ENCODE measurements at places on chromosomes 16 and 17.

DNA sequence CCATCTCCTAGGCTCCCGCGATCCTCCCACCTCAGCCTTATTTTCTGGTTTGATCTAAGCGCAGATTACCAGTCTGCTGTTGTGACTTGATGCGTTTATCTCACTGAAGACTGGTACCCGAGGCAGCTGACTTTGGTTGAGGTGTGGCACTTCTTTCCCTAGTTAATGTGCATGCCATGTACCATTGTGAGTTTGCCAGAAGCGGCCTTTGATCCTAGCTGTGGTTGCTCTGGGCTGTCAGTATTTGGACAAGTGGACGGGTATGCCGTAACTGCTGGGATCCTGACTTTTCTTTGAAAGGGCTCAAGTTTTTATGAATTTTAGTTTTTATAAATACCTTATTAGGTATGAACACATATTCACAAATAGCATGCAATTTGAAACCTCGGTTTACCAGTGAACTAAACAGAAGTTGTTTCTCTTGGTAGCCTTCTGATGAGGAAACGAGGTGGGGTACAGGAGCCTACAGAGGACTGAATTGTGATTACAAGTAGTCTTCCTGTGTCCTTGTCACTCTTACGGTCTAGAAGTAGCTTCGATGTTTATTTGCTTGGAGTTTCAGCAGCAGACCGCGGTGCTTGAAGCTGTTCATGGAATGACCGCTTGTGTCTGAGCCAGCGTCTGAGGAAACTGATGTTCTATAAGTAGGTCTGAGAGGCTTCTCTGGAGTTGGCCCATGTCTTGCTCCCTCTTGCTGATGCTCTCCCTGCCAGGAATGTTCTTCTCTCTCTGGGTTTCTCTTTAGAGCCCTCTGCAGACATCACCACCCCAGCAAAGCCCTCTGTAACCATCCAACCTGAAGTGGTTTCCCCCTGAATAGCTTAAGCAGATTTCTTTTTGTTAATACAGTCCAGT is 40.0 kb downstream of the SEC14L1 start:
- DNase-seq, result no peak

- DNase-seq, result no peak
These were observed 9.1 kb downstream of the USP31 start for GRCh38 chr16:23140107-23140506.

DNA sequence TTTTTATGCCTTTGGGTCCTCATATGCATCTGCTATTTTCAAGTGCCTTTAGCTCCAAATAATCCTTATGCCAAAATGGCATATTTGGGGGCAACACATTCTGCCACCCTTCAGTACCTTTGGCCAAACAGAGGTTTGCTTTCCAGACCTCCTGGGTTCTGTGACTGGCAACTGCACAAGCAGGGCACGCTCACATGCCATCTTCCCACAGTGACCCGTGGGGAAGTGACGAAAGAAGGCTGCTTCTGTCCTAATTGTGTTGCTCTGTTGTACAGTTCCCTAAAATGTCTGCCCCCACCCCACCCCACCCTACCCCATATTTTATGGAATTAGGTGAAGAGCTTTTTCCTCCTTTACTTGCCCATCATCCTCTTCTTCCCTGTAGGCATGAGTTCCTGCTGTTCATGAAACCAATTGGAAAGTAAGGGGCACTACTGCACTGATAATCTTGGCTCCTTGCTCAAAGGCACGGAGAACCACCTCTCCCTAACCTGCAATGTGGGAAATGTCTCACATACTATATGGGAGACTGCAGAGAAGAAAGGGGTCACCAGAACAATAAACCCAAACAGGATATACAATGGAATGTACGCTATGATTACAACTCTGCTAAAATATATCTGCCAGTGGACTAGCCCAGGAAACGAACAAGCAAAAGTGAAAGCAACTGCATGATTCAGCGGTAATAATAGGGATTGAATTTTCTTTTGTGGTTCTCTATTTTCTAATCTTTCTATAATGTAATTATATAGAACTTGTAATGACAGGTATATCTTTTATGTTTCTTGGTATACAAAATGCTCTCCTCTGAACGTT is 3.3 kb upstream of the SLFN12L start:
- DNase-seq, result peak; percentile 58

- no peak for DNase-seq
These were observed 28.9 kb downstream of the LCMT1 start for GRCh38 chr16:25140459-25140858.

GRCh38 chr16:56697456-56698155 is 15.3 kb downstream of the MT1X start:
- no peak for DNase-seq

- DNase-seq, result no peak
These were observed 90.6 kb upstream of the HAS3 start for GRCh38 chr16:69014811-69015210.

DNA sequence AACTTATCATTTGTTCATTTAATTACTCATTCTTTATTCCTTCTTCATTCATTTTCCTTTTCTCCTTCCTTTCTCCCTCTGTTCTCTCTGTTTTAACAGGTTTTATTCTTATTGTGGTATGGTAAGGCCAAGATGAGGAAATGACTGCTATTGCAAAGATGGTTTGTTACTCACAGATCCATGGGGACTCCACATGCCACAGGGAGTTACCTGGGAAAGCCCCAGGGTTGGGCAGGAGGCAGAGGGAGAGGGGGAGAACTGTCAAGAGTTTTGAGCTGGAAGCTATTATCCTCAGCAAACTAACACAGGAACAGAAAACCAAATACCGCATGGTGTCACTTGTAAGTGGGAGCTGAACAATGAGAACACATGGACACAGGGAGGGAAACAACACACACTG is 453.3 kb downstream of the WWOX start:
- no peak for DNase-seq

DNA sequence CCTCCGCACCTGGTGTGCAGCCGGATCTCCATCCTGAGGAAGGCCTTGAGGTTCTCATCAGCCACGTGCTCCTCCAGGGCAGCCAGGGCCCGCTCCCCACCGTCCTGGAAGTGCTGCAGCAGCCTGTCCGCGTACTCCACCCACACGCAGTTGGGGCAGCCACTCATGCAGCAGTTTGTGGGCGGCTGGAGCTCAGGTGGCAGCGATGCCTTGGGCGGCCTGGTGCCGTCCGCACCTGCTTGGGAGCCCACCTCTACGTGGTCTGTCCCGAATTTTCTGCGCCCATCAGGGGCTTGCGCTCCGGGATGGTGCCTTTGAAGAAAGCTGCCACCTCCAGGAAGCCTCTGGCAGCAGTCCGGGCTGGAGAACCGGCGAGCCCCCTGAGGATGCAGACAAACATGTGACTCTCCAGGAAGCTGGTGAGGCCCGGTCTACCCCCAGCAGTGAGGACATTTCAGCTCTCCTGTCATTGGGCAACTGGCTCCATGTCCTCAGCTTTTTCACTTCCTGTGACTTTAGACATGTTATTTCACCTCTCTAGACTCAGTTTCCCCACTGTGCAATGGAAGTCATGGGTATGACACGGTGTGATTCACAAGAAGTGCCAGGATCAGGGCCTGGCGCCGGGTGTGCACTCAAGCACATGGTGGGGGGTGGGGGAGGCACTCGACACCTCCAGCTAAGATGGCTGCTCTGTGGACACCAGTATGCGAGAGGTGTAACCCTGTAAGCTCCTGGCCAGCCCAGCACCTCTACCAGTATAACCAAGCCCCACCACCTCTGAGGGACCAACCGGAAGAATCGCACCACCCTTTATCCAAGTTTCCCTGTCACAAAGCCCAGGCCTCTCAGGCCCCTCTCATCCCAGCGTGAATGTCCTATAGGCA is 957 bp downstream of the OXLD1 start:
- no peak for DNase-seq

- DNase-seq, result no peak
These were observed 250.0 kb upstream of the CACNG5 start for GRCh38 chr17:66584927-66585326.

GRCh38 chr16:51010817-51011216 is 140.3 kb downstream of the SALL1 start:
- DNase-seq, result no peak

DNA sequence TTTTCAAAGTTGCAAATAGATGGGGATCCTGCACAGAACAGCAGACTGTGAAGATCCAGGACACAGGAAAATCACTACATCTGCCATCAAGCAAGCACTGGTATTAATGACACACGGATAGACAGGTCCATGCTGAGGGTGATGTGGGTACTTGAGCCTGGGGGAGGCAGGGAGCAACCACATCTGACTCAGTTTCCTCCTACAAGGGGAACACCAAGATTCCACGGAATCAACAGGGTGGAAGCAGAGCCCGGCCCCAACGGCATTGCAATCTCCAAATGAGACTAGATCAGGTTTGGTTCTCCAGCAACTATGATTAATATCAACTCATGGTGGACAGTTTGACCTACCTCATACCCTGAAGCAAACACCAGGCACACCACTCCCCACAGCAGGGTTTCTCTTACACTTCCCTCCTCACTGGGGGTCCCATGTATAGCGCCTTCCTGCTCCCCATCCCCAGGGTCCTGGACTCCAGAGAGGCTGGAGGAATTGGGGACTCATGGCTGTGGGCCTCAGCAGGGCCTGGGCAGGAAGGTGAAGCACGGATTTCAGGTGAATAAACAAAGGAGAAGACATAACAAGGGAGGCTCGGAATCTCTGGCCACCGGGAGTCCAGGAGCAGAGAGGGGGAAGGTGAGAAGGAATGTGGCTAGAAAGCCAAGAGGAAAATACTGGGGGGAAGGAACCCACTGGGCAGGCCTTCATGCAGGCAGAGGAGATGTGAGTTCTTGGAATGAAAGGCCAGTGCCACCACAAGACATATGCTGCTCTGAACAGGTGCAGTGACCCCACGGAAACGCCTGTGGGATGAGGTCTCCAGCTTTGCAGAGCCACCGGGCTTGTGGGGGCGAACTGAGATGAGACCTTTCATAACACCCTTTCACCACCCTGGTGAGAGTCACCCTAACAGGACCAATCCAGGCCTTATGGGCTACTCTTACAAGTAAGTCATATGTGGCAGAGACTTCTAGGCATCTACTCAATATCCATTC is 29.5 kb upstream of the PIK3R6 start:
- DNase-seq, result no peak

GRCh38 chr16:85906349-85906748 is 7.4 kb downstream of the IRF8 start:
- no peak for DNase-seq

GRCh38 chr17:69538795-69539194 is 124.3 kb downstream of the MAP2K6 start:
- no peak for DNase-seq

DNA sequence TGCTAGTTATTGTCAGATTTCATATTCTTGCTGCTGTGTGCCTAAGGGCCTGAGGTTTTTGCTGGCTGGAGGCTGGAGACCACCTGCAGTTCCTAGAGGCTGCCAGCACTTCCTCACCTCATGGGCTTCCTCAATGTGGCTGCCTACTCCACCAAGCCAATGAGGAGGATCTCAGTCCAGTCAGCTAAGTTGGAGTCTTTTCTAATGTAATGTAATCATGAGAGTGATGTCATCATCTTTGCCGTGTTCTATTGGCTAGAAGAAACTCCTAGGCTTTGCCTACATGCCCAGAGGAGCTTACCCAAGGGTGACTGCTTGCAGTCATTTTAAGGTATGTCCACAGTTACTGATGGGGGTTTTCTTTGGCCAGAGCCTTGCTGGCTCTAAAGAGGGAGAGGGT is 53.0 kb downstream of the SOCS3 start:
- DNase-seq, result no peak

- DNase-seq, result no peak
These were observed 28.1 kb upstream of the CACNA1H start for GRCh38 chr16:1124795-1125194.

DNA sequence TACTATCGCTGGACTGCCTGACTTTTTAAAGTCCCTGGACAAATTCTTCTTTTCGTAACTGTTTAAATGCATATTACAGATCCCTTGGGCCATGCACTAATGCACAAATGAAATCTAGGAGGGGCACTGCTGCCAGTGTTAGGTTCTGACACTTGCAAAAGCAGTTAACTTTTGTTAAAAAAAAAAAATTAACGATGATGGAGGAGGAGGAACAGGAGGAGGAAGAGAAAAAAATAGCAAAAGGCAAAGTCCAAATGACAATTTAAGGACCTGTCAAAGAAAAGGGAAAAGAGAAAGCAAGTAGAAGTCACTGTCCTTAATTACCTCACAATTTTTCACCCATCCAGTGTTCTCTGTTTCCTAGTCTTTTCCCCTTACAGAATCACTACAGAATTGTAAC is 97.8 kb upstream of the CORO6 start:
- no peak for DNase-seq

GRCh38 chr17:2008332-2009126 is 16.6 kb downstream of the RTN4RL1 start:
- DNase-seq, result no peak

DNA sequence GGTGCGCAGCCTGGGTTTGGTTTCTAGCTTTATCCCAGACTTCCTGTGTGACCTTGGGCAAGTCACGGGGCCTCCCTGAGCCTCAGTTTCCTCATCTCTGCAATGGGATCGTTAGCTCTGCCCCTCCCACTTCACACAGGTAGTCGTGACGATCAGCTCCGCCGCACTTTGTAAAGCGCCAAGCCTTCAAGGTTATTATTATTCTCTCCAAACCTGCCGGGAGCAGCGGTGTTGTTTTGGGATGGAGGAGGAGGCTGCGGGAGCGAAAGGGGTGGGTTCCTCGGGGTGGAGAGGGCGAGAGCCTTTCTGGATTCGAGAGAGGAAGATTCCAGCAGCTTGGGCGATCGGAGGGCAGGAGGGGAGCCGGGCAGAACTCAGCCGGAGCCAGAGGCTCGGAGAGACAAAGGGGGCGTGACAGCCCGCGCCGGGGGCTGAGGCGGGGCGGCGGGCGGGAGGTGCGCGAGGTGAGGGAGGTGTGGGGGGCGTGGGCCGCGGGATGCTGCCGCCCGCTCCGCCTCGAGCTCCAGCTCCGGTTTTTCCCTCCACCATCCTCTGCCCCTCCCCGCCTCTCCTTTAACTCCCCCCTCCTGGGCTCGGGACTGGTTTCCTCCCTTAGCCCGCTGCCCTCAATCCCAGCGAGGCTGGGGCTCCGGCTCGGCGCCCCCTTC is at the start of gene EFNB3:
EFNB3 (plus strand) TSS at position 602 of the 668 bp plus-strand sequence. CDS start 397 bp downstream, outside the sequence.
- DNase-seq, result no peak

DNA sequence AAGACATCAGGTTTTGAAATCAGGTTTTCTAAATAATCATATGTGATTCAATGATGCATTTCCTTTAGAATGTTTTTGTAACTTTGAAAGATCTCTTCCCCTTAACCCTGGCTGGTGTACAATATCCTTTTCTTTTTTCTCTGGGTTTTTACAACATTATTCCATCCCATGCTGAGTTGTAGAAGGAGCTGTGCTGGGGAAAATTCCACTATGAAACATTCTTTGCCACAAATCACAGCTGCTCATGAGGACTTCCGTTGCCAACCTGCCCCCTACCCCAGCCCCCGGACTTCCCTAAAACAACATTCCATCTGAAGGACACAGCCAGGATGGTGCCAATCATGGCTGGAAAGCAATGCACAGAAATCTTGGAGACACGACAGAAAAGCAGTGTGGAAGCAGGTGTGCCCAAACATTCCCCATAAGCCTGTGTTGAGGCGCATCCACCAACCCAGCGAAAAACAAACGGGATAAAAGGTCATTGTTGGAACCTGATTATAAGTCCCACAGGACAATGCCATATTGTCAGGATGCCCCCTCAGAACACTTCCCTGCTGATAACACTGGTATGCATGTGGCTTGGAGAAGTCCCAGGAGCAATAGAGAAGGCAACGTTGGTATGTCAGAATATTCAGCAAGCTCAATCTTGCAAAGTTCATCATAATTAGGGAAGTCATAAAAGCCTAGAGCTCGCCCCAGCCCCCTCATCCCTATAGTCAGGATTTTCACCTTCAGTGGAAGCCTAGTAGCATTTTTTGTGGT is 475.0 kb downstream of the HS3ST3B1 start:
- DNase-seq, result no peak
